ENCODE measurements at places on chromosomes 12 and 14.

- no peak for DNase-seq
Observed at GRCh38 chr14:105206873-105207272, 25.8 kb upstream of the NUDT14 start.

DNA sequence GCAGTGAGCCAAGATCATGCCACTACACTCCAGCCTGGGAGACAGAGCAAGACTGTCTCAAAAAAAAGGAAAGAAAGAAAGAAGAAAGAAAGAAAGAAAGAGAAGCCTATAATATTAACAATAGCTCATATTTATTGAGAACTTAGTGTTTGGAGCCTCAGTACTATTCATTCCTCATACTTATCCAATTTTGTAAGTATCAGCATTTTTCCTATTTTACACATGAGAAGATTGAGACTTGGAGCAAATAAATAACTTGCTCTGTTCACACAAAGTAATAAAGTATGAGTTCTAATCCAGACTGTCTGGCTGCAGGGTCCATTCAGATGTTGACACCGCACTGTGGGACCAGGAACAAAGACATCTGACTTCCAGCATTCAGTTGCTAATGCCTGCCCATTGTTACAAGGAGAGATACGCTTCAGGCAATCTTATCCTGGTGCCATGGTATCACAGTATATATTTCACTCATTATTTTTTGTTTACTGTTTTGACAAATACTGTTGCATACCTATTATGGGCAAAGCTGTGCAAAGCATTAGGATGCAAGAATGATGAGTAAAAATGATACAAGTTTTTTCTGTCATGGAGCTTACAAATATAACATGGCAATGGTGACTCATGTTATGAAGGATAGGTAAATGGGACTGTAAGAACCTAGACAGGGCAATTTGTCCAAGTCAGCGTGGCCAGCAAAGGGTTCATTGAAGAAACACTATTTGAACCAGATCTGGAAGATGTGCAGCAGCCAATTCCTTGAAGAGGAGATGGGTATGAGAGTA lies 21.4 kb upstream of the TMTC2 start:
- DNase-seq, result no peak

DNA sequence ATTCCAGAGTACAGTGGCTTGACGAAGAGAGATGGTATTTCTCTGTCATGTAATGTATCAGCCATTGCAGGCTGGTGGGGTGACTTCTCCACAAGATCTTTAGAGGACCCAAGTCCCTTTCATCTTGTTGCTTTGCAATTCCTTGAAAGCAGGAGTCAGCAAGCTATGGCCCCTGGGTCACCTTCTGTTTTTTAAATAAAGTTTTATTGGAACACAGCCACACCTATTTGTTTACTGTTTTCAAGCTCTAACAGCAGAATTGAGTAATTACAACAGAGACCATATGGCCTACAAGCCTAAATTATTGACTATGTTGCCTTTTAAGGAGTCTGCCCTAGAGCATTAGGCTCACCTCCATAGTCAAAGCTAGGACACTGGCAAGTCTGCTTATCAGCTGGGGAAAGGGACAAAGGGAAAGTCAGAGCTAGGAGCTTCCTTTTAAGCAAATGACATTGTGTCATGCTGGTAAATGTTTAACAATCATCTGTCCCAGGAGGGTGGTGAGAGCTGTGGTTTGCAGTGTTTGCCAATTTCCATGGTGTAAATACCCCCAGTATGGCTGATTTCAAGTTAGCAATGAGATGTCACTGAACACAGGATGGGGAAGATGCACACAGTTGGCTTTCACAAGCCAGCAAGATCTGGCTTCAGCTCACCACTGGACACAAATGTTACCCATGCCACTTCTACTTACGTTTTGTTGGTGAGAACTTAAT lies 87.7 kb upstream of the PWP1 start:
- DNase-seq, result no peak

DNA sequence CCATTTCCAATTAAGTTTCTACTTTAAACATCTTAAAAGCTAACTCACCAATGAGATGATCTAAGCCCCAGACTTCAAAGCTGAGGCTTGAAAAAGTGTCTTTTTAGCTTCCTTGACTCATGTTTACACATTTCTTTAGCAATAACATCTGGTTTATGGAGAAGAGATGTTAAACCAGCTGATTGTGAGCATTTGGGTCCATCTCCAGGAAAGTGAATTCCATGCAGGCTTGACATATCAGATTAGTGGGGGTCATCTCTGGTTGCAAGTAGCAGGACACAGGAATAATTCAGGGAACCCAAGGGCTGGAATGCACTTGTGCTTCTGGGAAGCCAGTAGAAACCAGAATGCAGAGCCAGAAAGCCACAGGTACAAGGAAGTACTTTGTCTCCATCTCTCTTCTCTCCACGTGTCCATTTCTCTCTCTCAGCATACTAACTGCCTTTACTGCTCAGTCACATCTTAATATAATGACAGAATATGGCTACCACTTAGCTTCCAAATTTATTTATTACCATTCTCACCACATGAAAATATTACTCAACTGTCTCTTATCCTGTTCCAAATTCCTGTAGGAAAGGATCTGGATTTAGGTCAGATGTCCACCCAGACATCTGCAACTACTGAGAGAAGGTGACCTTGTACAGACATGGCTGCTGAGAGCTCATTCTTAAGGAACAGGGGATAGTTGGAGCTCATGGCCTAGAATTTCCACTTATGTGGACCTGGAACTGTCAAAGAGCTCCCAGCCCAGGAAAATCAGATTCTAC lies 104.4 kb downstream of the SCN8A start:
- no peak for DNase-seq

DNA sequence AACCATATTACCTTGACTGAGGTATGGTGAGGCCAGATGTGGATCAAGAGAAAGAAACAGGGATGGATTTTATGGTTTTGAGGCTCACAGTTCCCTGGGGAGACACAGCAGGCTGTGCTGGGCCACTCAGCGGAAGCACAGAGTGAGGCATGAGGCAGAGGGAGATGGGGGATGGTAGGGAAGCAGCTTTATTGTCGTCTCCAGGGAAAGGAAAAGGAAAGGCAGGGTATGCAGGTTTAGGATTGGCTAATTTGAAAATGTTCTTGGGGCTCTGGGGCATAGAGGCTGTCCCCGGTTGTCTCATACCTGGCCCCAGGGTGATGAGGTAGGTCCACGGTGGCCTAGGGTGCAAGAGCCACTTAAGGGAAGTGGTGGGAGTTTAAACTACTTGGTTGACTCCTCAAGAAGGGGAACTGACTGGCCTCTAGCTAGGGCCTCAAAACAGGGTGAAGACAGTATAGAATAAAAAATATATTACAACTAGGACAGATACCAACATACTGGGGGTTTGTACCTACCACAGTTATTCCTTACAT lies 322.8 kb downstream of the RGS6 start:
- DNase-seq, result no peak

- no peak for DNase-seq
Observed at GRCh38 chr12:50062728-50063460, 5.5 kb downstream of the ASIC1 start.

GRCh38 chr14:104770851-104771272 lies 17.9 kb downstream of the SIVA1 start:
- no peak for DNase-seq

DNA sequence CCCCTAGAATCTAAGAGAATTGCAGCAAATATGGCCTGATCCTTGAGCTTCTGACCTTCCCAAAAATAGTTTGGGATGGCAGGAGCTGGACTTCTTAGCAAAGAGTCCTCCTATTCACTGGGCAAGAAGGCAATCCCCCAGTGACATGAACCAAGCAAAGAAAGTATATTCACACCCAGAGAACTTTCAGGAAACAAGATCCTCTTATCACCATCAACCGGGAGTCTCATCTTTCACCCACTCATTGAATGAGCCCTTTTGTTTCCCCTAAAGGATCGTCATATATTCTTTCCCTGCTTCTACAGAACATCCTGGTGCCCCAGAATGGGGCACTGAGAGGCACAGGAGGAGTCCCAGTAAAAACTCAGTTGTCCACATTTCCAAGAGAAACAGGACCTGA lies 19.7 kb downstream of the SPTB start:
- DNase-seq, result no peak

- peak; percentile 81 for DNase-seq
Observed at GRCh38 chr14:20455355-20456300, 602 bp downstream of the APEX1 start.

GRCh38 chr14:29925101-29925722 lies 2.4 kb downstream of the PRKD1 start:
- peak; percentile 63 for DNase-seq

- DNase-seq, result no peak
Observed at GRCh38 chr14:93954900-93955849, 21.2 kb downstream of the ASB2 start.

- DNase-seq, result peak; percentile 82
Observed at GRCh38 chr14:104094709-104095425, 9.4 kb downstream of the ASPG start.

- no peak for DNase-seq
Observed at GRCh38 chr14:60164404-60164711, 840 bp downstream of the DHRS7 start.

Measured in hepatic stellate cell (primary cell).